Astrocyte (in vitro differentiated cells and primary cell): ENCODE measurements at places on chromosomes 1 and 21.
A peak's percentile ranks its signal among the peaks of the same experiment; 100 is the strongest.

DNA sequence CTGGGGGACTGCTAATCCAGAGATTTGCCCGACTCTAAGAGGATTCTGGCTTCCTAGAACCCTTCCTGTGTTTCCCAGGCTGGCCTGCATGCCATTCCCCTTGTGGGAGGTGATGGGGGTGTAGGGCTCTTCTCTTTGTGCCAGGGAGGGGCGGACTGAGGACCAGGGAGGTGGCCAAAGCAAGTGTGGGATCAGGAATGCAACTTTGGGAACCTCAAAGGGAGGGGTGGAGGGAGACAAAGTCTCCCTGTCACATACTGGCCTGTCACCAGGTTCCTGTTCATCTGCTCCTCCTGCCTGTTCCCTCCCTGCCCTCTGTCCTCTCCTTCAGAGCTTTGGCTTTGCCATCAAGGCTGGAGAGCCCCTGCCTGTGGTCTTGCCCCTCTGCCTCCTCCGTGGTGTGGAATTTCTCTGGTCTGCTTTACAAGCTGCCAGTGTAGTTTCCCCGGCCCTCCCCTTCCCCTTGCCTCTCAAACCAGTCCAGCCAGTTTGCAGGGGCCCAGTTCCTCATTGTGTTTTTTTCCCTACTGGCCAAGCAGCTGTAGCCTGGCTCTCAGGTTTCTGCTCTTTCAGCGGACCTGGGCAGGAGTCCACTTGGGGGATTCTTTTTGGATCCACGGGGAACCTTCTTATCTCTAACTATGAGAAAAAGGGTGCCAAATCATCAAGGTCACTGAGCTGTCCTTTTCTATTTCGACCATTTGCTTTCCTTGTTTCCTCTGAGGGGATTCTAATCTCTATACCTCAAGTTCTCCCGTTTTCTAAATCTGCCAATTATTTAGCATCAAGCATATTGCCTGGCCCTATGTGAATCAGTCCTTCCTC is 1.8 kb downstream of the CGN start:
- no peak for DNase-seq

- DNase-seq = peak; percentile 29
Measured at GRCh38 chr1:204104331-204105130, 31.6 kb downstream of the SOX13 start.

- DNase-seq = no peak
Measured at GRCh38 chr1:84918726-84919336, 25.8 kb upstream of the LPAR3 start.

- DNase-seq = peak; percentile 49
Measured at GRCh38 chr1:98704474-98704873, 43.0 kb downstream of the SNX7 start.

DNA sequence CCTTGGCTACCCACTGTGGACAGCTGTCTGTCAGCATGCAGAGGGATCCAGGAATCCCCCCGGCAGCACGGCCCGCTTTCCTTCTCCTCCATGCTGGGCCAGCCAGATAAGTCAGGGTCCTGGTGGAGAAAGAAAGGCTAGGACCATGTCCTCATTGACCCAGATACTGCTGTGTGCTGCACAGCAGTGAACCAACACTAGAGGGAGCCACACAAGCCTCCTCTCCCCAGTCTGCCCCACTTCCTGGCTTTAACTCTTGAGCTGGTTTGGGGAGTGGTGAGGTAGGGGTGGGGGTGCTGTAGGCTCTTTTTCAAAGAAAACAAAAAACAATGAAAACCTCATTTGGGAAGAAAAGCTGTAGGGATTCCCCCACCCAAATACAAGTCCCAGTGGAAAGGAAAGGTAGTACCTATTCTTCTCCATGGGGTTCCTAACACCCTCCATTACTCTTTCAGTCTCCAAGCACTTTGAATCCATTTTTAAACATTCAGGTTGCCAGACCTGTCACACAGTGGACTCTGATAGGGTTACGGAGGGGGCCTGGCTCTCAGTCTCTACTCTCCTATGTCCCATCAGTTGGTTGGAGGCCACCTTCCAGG is 84.9 kb upstream of the CD1D start:
- DNase-seq = no peak

- DNase-seq = no peak
Measured at GRCh38 chr1:231563247-231563646, 34.8 kb downstream of the TSNAX start.

DNA sequence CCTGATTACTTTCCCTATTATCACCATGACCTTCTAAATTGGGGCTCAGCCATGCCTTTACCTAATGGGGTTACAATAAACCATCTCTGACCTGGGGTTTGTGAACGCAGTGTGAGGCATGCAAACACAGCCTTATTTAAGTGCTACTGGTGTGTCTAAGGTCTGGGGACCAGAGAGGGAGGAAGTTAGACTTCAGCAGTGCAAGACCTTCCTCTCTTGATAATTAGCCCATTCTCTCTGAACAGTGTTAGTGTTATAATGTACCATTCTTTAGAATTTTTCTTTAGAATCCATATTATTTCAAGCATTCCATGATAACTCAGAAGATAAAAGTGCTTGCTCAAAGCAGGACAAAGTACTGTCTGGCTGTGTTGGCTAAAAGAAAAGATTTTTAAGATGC is 10.5 kb upstream of the LRRC8D start:
- DNase-seq = no peak

DNA sequence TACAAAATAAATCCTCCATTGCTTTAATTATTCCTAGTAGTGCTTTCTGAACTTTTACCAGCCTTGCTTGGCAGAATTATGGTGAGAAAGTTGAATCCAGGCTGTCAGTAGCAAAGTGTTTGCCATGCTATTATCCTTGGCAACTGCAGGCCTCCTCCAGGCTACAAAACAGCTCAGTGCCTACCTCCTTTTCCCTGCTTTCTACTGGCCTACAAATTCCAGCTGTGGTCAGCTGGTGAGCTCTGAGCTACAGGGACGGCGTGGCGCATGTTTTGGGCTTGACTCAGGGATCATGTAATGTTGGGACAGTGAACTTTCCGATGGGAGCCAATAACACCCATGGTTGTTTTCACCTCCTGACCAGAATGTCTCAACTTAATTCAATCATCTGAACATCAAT is 456.1 kb upstream of the ADAMTS5 start:
- peak; percentile 79 for DNase-seq

DNA sequence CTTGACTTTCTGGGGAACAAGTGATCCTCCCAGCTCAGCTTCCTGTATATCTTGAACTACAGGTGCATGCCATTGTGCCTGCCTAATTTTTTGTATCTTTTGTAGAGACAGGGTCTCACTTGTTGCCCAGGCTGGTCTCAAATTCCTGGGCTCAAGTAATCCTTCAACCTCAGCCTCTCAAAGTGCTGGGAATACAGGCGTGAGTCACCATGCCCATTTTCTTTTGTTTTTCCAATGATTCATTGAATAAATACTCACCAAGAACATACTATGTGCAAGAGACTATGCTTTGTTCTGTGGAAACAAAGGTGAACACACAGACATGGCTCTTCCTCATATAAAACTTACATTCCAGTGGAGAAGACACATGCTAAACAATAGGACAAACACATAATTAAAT is 407.8 kb upstream of the DAB1 start:
- peak; percentile 77 for DNase-seq

DNA sequence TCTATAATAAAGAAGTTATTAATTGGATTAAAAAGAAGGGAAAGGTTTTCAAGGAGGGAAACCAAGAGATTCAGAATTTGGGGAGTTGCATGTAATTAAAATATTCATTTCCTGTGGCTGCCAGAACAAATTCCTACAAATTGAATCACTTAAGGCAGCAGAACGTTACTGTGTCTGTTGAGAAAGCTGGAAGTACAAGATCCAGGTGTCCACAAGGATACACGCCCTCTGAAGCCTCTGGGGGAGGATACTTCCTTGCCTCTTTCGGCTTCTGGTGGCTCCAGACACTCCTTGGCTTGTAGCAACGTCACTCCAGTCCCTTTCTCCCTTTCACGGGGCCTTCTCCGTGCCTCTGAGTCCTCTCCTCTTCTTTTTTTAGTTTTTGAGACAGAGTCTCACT is 67.9 kb downstream of the KAZN start:
- DNase-seq = peak; percentile 23

GRCh38 chr1:23931491-23931880 is 18.3 kb upstream of the CNR2 start:
- no peak for DNase-seq

GRCh38 chr1:203378556-203379245 is 27.8 kb upstream of the FMOD start:
- no peak for DNase-seq

DNA sequence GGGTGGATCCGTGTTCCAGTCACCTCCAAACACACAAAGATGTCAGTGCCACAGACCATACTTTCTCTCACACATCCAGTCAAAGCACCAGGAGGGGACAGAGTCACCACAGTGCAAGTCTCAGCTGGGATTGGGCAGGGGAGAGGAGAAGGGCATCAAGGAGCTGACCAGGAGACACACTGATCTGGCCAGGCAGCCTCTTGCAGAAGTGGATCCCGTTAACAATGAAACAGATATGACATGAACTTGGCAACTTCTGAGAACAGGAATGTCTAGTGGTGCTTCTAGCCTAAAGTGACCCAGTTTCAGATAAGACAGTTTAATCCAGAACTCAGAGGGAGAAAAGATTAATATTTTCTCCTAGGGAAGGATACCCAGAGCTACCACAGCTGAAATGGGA is 71.0 kb downstream of the HIVEP3 start:
- DNase-seq = no peak

GRCh38 chr1:195516036-195516435 is 1092.2 kb downstream of the KCNT2 start:
- DNase-seq = no peak

- DNase-seq = no peak
Measured at GRCh38 chr21:25942135-25942534, 207.4 kb downstream of the GABPA start.
